ENCODE measurements at places on chromosomes 13 and 19.

DNA sequence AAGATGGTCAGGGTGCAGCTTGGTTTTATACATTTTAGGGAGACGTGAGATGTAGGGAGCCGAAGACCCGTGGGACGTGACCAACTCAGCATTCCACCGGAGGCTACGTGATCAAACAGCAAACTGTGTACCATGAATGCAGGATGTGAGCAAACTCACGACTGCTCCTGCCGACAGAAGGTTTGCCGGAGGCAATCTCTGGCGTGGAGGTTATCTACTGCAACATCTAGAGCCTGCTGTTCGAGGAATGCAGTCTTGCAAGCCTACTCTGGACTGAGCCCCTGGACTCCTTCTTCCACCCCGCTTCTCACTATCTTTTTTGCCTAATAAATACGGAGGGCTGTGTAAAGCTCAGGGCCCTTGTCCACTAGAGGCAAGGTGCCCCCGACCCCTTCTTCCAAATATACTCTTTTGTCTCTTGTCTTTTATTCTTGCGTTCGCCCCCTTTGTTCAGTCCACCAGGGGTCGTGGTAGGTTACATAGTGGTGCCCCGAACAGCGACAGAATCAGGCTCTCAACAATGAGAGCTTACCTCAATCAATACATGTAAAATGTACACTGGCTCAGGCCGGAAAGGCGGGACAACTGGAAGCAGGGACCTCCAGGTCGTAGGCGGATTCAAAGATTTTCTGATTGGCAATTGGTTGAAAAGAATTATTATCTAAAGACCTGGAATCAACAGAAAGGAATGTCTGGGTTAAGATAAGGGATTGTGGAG lies 8.9 kb upstream of the OR1I1 start:
- peak; percentile 20 for DNase-seq

GRCh38 chr19:19039901-19040300 lies 6.5 kb downstream of the ARMC6 start:
- no peak for DNase-seq

DNA sequence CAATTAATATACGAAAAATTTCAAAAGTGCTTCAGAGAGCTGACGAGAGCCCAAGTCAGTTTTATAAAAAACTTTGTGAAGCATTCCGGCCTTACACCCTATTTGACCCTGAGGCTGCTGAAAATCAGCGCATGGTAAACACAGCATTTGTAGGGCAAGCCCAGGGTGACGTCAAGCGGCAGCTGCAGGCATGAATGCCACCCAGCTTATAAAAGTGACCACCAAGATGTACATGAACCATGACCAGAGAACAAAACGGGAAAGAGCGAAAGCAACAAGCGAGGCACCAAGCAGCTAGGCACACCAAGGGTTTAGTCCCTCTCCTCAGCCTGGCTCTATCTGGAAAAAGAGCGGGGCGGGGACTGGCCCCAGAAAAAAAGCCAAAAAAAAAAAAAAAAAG lies 6.0 kb downstream of the SIGLEC11 start:
- no peak for DNase-seq

- DNase-seq = no peak
Measured at GRCh38 chr19:3656747-3657394, 30.3 kb upstream of the CACTIN start.

GRCh38 chr13:110521296-110521680 lies 40.2 kb downstream of the RAB20 start:
- DNase-seq = no peak

GRCh38 chr13:60019119-60019993 lies 144.4 kb downstream of the DIAPH3 start:
- no peak for DNase-seq

GRCh38 chr19:58317476-58318072 lies 9.2 kb upstream of the ZSCAN22 start:
- peak; percentile 44 for DNase-seq

- no peak for DNase-seq
Measured at GRCh38 chr13:21405309-21405708, 53.8 kb downstream of the ZDHHC20 start.

DNA sequence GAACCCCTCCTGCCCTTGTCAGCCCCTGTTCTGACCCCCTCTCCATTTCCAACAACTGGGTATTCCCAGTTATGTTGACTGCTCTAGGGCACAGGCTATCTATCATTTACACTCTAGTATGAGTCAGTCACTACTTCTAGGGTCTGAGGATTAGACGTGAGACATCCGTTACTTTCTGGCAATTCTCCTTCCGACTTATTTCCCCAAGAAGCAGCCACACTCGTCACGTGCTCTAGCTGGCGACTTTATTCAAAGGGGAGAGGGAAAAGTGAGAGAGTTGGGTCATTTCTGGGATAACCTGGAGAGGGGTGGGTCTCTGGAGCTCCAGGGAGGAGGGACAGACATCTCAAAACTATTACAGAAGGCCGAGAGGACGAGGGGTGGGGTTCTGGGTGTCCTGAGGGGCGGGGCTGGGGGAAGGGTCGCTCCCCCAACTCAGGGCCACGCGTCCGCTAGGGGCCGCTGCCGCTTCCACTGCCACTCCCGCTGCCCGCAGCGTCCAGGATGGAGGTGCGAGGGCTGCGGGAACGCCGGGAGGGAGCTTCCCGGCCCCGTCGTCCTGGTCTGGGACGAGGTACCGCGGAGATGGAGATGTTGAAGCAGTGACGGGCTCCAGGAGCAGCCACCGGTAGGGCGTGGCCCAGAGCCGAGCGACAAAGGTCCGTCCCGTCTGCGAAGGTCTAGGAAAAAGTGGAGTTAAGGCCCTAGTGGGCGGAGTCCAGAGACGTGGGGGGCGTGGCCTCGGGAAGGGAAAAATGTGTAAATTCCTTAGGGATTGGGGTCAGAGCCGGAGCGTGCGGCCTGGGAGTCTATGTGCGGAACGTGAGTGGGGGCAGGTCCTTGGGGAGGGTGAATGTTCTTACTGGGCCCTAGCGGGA lies 8.9 kb downstream of the RTBDN start:
- DNase-seq = no peak

GRCh38 chr13:77907666-77908341 lies 10.8 kb downstream of the EDNRB start:
- no peak for DNase-seq

DNA sequence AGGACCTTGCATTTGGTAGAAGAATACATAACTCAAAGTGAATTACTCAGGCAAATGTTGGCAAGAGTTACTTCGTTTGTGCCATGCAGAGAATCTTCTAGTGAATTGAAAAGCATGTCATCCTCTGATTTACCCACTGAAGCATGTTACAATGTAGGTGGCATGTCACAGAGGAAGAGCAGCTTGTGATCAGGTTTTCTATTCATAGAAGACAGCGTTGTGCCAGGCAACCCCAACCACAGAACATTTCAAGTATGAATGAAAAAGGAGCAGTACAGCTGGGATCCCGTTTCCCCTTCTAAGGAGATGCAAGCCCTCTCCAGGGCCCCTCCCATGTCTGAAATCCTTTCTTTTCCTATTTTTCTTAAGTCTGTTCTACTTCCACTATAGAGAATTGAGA lies 6.0 kb upstream of the KATNAL1 start:
- DNase-seq = no peak

DNA sequence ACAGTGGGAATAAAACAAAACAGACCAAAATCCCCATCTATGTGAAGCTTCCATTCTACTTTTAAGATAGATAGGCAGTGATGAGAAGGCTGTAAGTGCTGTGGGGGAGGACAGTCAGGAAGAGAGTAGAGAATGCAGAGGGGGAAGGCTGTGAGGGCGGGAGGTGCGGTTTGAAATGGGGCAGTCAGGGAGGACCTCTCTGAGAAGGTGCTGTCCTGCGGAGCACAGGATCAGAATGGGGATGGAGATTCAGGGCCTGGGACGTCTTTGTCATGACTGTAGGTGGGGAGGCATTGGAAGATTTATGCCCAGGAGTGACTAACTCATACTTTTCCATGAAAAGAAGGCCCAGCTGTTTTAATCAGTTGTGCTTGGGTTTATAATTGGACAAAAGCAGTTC lies 3.9 kb upstream of the GPR183 start:
- DNase-seq = no peak

DNA sequence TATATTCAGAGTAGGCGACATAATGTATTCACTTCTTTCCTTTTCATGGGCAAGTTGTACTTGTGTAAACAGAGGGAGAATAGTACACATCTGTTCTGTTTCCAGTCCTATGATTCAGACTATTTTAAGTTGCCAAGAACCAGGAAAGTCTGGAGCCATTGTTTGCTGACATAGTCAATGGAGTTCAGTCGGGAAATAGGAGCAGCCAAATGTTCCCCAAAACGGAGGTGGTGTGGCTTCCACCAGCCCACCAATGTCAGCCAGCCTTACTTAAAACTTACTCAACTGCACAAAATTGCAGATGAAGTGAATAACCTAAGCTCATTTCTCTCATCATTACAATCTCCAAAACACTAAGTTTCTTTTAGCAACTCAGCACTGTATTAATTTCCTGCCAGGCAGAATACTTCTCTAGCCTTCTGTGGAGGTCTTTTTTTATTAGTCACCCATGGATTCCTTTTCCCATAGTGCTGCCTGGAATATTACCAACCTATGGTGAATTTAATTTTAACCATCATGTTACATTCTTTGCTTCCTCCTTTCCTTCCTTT lies 22.3 kb upstream of the CSNK1A1L start:
- DNase-seq = no peak

- no peak for DNase-seq
Measured at GRCh38 chr13:42071672-42072419, 23.4 kb downstream of the DGKH start.

DNA sequence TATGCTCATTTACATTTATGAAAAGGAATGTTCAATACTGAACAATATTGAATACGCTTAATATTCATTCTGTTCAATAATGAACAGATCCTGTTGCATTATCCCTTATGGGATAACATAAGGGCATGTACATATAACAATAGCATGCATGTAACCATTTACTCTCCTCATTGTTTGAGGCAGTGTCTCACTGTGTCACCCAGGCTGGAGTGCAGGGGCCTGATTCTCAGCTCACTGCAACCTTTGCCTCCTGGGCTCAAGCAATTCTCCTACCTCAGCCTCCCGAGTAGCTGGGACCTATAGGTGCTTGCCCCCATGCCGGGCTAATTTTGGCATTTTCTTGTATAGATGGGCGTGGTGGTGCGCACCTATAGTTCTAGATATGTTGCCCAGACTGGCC lies 4.8 kb upstream of the DGKH start:
- DNase-seq = no peak

DNA sequence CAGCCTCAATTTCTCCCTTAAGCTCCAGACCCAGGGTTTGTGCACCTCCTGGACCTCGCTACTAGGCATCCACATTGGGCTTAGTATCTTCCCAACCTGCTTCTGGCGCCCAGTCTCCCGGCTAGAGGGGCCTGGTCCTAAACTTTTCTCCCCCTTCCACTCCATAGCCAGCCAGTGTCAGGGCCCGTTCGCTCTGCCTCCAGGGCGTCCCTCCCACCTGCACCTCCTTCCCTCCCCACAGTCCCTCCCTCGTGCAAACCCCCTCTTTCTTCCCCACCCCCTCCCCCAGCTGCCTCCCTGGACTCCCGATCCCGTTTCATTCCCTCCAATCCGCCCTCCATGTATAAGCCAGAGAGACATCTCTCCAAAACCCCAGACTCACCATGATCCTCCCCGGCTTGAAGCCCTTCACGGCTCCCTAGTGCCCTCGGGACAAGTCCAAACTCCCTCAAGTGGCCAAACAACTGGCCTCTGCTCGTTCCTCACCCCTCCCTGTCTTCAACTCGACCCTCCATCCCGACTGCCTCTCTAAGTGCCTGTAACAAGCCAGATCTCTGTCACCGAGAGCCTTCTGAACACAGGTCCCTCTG lies 997 bp upstream of the SAMD4B start:
- no peak for DNase-seq

DNA sequence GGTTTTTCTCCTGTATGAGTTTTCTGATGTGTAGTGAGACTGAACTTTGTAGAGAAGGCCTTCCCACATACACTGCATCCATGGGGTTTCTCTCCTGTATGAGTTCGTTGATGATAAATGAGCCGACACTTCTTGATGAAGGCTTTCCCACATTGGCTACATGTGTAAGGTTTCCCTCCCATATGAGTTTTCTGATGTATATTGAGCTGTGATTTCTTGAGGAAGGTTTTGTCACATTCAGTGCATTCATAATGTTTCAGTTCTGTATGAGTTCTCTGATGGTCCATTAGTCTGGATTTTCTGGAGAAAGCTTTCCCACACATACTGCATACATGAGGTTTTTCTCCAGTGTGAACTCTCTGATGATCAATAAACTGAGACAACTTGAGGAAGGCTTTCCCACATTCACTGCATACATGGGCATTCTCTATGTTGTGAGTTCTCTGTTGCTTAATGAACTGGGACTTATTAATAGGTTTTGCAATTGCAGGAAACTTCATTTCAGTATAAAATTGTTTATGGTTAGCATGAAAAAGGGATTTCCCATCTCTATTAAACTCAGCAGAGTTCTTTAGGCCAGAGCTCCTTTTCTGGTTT lies 7.5 kb upstream of the ZNF350 start:
- DNase-seq = no peak

GRCh38 chr19:4443188-4443587 lies 14.4 kb downstream of the UBXN6 start:
- DNase-seq = no peak

- DNase-seq = no peak
Measured at GRCh38 chr19:1168572-1169410, 5.3 kb downstream of the SBNO2 start.

- no peak for DNase-seq
Measured at GRCh38 chr19:50257141-50257540, 53.7 kb downstream of the MYH14 start.

DNA sequence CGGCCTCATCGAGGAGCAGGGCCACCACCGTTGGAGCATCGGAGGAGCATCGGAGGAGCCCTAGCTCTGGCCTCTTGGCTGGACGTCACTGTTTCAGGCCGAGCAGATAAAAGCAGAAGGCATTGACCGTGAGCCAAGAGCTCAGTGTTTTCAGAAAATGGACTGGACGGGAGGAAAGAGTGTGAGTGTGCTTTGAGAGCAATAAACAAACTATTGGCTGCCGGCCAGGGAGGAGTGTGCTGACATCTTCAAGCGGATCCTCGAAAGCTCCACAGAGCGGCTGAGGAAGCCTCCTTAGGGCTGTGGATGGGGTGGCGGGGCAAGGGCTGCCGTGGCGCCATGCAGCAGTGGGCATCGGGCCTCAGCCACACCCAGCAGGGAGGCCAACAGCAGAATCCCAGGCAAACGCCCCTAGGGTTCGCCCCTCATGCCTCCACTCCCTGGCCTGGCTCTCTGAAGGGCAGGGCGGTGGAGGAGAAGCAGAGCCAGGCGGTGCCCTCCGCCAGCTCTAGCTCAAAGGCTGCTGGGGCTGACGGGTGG lies 41.8 kb downstream of the IRS2 start:
- DNase-seq = peak; percentile 36

- no peak for DNase-seq
Measured at GRCh38 chr19:30482956-30483355, 110.8 kb downstream of the ZNF536 start.

Measured in left kidney (tissue), 8 donors.